Occipital lobe (tissue), 3 donors: ENCODE measurements at places on chromosomes 5 and 9. TPM values are rescaled to one million over a fixed set of nuclear protein-coding genes. Genes with fewer than 3 reads are reported as not detected.

- no peak for DNase-seq
Measured at GRCh38 chr9:88274078-88274477, 114.2 kb upstream of the SPIN1 start.

DNA sequence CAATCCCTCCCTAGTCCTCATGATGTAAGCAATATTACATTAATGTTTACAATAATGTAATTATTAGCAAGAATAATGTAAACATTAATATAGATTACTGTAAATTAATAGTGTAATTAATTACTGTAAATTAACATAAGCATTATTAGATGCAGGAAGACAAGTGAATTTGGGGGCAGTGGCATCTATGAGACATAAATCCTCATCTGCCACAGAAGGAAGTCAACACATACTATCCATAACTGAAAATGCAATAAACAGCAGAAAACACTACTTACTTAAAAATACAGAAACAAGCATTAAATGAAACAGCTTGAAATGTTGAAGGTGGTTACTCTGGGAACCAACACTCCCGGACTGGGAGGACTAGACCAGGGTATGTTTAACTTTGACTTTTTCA is 685 bp upstream of the NIPSNAP3A start:
- DNase-seq, result no peak

DNA sequence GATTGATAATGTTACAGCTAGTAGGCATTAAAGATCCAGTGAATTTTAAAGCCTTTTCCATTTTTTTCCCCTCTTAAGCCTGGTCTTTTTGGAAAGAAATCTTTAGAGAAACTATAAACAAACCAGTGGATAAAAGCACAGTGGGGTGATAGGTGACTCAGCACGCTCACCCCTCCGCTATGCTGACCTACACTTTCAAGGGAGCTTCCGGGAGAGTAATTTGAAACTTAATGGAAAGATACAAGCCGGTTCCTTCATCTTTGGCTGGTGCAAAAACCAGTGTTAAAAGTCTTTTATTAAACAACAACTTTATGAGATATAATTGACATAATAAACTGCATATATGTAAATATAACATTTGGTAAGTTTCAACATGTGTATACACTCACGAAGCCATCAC is 27.0 kb upstream of the ALDOB start:
- no peak for DNase-seq

SPATA31A5 gene
- total RNA-seq, result not detected

DNA sequence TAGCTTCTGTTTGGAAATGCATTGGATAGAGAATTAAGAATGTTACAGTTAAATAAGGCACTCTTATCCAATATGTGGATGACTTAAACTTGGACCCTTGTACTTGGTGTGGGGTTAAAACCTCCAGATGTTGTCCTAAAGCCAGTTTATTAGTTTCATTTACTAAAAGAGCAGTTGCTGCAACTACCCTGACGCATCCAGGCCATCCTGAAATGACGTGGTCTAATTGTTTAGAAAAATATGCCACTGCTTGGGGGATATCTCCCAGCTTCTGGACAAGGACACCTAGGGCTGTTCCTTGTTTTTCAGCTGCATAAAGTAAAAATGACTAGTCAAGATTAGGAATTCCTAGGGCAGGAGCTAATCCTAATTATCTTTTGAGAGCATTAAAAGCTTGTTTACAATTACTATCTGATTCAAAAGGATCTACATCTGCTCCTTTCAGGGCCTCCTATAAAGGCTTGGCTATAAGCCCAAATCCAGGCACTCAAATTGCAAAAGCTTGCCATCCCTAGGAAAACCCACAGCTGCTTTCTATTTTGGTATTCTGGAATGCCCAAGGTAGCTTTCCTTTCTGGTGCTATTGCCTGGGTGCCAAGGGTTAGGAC is 45.7 kb upstream of the SLCO4C1 start:
- no peak for DNase-seq

DNA sequence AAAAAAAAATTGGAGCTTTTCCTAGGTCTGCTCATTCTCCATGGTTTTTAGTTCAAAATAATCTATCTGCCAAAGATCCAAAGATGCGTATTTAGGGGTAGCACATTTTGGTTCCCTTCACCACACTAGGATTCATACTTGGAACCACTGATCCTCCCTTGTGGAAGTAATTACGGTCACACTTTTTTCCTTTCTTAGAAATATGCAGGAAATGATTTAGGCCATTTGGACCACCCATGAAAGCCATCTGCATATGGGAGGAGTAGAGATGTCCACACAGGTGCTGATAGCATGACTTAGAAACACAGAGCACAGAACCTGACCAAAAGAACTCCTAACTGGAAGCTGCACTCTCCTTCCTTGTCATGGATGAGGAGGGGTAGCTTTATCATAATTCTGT is 105.9 kb upstream of the RAI14 start:
- DNase-seq, result no peak

DNA sequence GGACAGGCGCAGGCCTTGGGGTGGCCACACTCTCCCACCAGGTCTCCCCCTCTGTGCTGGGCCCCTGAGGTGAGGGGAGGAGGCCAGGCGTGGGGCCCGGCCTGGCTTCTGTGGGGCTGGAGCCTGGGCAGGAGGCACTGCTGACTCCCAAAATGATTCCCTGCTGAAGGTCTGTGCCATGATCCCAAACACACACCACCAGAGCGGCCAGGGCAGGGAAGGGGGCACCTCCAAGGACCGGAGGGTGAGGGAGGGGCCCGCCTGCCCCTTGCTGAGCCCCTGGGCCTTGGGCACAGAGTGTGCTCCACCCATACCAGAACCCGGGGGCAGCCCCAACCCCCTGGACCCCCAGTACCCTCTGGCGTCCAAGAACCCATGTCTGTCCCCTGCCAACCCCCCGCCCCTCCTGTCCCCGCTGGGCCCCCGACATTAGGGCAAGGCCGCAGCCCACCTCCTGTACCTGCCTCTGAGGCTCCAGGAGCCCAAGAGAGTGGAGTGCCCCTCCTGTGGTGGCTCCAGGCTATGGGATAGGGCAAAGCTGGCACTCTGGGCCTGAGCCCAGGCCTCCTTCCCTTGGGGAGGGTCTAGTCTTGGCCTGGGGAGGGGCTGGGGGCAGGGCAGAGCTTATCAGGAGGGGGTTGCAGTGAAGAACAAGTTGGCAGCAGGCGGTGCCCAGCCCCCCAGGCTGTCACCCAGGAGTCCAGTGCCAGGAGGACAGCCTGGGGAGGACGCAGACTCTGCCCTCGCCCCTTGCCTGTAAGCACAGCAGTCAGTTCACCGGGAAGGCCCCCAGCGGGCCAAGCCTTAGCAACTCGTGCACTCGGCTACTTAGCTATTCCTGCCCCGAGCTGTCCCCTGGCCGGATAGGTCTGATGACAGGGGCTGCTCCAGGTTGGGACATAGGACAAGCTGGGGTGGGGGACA is 2.6 kb upstream of the EGFL7 start:
- no peak for DNase-seq

GRCh38 chr9:103981912-103982311 is 112.2 kb upstream of the SMC2 start:
- DNase-seq, result no peak

GRCh38 chr5:157030692-157031091 is 28.2 kb downstream of the HAVCR1 start:
- DNase-seq, result no peak

DNA sequence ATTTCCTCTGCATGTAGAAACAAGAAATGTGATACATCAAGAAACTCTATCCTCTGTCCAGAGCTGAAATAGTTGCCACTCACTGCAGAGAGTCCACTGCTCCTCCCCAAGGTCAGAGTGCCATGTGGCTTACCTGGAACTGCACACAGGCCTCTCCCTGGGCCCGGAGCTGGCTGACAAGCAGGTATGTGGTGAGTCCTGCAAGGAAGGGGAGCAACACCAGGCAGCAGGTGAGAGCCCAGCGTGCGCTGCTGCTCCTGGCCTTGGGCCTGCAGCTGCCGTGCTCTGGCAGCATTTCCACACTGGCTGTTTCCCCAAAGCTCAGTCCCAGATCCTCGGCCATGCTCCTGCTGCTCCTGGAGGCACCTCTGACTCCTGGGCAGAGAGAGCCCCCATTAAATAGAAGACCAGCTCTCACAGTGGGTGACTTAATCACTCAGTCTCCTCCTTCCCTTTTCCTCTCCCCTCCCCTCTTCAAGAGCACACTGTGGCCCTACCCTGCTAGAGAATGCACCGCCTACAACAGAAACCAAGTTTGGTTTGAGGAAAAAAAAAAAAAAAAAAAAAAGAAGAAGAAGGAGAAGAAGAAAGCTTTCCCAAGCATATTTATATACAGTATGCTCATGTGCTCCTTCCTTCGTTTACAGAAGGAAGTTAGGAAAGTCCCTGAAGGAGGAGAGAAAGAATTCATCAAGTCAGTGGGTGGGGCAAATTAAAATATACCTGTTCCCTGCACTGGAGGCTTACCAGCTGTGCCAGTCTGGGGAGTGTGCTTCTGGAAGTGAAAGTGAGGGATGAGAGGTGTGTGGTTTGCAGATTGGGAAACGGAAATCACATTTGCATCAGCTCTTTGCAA is at the start of gene TNFSF15:
TSS of gene TNFSF15 (minus strand) at position 370 of the 856 bp plus-strand sequence. CDS start at position 343, 27 bp downstream.
- no peak for DNase-seq

DNA sequence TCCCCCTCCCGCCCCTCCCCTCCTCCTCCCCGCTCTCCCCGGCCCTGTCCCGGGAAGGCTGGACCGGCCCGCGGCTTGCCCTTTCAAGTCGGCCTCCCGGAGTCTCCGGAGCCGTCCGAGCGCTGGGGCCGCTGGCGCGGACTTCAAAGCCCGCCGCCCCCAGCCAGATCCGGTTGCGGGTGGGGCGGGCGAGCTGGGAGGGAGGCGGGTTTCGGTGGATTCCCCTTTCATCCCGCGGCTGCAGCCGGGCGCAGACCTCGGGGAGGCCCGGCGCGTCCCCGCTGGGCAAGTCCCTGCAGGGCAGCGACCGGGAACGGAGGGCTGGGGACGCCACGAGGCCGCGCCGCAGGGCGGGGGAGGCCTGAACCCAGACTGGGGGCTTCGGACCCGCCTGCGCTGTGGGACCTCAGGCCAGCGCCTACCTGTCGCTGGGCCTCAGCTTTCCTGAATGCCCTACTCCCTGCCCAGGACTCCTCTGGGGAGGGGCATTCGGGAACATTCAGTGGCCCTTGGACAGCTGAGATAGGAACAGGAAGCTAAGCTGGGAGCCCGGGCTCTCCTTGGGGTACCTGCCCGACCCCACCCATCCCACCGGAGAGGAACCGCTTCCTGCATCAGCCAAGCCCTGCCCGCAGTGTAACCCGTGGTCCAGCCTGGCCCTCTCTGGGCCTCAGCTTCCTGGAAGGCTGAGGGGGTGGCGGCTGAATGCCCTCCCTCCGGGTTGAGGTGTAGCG is 23.4 kb downstream of the C9orf50 start:
- DNase-seq, result no peak

DNA sequence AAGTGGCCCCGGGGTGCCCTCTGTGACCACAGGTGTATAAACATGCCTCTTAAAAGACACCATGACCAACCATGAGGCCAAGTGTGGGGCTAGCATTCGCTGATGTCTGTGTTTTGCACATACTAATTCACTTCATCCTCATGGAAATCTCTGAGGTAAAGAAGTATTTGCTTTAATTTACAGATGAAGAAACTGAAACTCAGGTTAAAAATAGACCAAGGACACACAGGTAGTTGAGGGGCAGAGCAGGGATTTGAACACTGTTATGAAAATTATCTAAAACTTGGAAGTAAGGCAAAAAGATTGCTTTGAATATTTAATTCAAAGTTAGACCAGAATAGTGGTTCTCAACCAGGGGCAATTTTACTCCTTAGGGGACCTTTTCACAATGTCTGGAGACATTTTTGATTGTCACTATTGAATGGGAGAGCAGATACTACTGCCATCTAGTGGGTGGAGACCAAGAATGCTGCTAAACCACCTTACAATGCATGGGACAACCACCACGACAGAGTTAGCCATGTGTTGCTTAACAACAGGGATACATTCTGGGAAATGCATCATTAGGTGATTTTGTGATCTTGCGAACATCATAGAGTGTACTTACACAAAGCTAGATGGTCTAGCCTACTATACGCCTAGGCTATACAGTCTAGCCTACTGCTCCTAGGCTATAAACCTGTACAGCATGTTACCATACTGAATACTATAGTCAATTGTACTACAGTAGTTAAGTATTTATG is 8.0 kb upstream of the FXN start:
- DNase-seq, result no peak

PDZD2 gene
- 22.0 TPM for total RNA-seq

- no peak for DNase-seq
Measured at GRCh38 chr9:125681086-125681622, 25.9 kb downstream of the MAPKAP1 start.

CYLC2 gene
- total RNA-seq, result not detected

GLRA1 gene
- 0.16 TPM for total RNA-seq

SLC45A2 gene
- total RNA-seq, result 0.16 TPM

- DNase-seq, result no peak
Measured at GRCh38 chr5:180636016-180636402, 13.4 kb downstream of the FLT4 start.

GRCh38 chr5:131959906-131960305 is 14.4 kb upstream of the MEIKIN start:
- DNase-seq, result no peak

GRCh38 chr9:83005361-83005760 is 57.6 kb downstream of the RASEF start:
- DNase-seq, result no peak

GRCh38 chr5:149581192-149581861 is at the start of gene ARHGEF37:
ARHGEF37 (plus strand) TSS chr5:149581498; CDS start chr5:149597770, 16,272 bp downstream.
- DNase-seq, result peak; percentile 75

DNA sequence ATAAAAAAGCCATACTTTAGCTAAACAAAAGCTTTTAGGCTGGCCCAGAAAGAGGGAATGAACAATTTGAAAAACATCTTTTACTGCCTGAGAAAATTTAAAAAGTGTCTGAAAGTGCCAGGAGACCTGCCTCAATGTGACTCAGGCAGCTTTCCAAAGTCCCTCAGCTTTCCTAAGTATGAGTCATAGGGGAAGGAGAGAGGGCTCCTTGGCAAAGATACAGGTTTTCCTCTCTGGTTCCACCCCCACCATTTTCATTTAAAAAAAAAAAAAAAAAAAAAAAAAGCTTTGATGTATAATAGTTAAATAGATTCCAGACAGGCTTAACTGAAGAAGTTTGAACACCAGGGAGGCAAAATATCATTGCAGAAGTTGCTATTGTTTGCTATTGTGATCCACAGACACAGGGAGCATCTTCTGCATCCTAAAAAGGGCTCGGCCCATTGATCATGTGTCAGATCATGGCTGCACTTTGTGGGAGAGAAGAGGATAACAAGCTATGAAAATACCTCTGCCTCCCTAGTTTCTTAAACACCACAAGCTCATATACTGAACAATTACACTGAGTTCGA is 71.5 kb downstream of the MRPS27 start:
- no peak for DNase-seq

AK8 gene
- 1.1 TPM for total RNA-seq

- DNase-seq, result no peak
Measured at GRCh38 chr9:127918183-127919107, 1.6 kb upstream of the ST6GALNAC4 start.

FBP1 gene
- total RNA-seq, result not detected
